ENCODE measurements at places on chromosomes 11 and 22. TPM values are rescaled to one million over a fixed set of nuclear protein-coding genes. Genes with fewer than 3 reads are reported as not detected.

The PHETA2 gene
- total RNA-seq, result 12.2 TPM

The FJX1 gene
- 17.1 TPM for total RNA-seq

The APOA1 gene
- 1.0 TPM for total RNA-seq

DNA sequence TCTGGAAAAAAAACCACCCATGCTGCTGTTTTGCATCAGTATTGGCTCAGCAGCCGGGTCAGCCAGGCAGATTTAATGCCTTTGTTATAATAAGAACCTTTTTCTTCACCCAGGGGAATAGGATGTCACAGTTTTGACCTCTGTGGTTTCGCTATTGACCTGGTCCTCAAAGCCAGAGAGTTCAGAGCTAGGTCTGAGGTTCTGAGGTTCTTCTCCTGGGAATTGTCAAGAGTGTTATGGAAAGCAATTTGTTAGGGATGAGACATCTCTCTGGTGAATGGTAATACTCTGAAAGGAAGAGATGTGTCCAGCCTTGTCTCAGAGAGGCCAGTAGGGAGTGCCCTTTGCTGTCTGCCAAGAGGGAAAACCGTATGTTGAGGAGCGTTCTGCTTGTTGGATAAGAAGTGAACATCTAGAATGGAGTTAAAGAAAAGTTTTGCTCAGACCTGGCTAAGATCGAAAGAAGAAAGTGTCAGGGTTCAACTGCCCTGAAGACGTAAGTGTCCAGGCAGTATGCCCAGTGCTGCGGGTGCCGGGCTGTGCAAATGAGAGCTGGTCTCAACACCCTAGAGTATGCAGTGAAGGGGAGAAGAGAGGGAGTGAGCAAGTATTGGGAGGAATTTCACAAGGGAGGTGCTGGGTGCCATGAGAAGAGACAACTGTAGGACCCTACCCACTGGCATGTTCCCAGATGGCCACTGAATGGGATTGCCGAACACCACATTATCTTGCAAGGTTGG, 150.9 kb upstream of the TTC12 start:
- no peak for DNase-seq

GRCh38 chr11:65279741-65280440, 18.1 kb downstream of the POLA2 start:
- DNase-seq, result peak; percentile 71

- DNase-seq, result no peak
These were observed 121.9 kb downstream of the FBXO7 start for GRCh38 chr22:32596471-32596870.

Measured in body of pancreas (tissue), 4 donors.